ENCODE measurements at places on chromosomes 1 and 21.
A peak's percentile ranks its signal among the peaks of the same experiment; 100 is the strongest.

- no peak for DNase-seq
These were observed 3.3 kb downstream of the CASZ1 start for GRCh38 chr1:10793129-10793651.

DNA sequence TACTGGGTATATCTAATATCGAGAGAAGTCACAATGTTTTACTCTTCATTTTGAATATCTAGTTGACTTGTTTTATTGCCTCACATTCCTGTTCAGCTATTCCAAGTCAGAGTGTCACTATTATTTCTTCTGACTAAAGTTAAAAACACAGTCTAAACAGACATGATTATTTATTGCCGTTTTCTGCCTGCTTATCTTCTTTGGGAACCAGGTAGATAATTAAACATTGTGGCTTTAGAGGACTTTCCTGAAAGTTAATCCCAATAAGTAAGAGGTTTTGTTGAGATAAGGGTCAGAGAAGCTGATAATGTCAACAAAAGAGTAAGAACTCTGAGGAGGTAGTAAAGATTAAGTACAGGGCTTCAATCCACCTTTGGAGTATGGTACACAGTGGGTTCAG, 53.8 kb downstream of the PCNX2 start:
- DNase-seq = no peak

DNA sequence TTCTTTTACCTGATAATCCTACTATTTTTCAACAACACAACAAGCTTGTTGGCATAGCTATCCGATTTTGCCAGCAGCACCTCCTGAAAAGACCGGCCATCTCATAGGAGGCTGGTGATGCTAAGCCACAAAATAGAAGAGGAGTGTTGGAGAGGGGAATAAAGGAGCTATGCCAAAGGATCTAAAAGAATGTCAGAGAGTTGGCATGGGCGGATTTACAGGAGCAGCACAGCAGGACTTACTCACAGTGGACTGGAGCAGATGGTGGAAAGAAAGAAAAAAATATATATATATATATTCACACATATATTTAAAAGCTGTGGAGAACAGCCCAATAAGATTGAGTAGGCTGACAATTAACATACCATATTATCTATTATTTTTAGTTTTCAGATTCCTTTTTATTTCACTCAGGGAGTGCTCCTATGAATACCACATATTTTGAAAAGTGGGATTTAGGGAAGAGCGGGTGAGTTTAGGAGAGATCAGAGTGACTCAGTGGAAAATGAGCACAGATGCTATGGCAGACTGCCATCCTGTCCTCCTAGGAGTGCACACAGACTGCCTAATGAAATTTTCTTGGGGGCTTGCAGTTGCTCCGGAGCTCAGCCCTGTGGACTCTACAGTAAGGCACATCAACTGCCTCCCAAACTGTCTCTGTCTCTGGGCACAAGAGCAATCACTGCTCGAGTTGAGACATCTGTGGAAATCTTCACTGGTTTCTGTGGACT, 394.4 kb upstream of the CHRM3 start:
- no peak for DNase-seq

DNA sequence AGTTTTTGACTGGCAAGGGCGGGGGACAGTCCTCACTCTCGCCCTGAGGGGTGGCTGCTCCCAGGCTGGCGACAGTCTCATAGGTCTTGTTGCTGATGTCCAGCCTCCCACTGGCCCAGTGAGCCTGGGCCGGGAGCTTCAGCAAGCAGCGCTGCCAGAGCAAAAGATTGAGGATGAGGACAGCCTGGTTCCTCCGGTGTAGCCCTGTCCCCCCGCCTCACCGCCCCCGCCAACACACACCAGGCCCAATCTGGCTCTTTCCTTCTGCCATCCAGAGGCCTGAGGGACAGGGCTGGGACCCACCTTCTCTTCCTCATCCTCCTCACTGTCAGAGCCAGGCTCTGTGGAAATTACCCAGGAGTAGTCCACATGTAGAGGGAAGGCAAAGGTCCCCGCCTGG, 8.6 kb upstream of the TCEA3 start:
- no peak for DNase-seq

- no peak for DNase-seq
These were observed 7.6 kb upstream of the HJV start for GRCh38 chr1:146029117-146029516.

DNA sequence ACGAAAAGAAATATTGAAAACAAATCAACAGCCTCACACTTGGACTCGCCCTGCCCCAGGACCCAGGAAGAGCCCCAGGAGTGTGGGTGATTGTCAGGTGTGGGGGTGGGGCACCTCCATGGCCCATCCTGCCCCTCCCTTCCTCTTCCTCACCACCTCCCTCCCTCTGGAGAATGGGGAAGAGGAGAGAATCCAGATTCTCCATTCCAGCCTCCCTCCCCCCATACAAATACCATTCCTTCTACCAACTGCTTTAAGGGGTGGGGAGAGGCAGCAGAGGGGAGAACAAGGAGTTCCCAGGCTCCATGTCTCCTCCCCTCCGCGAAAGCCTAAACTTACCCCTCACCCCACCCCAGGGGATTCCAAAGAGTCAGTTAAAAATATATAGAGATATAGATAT, 36.7 kb downstream of the MEF2D start:
- no peak for DNase-seq

- DNase-seq = no peak
These were observed 262.5 kb downstream of the GRIK3 start for GRCh38 chr1:36771660-36772284.

- DNase-seq = no peak
These were observed 466.5 kb downstream of the PCP4 start for GRCh38 chr21:40333731-40334130.

- DNase-seq = no peak
These were observed 14.9 kb downstream of the STX12 start for GRCh38 chr1:27787895-27788294.

DNA sequence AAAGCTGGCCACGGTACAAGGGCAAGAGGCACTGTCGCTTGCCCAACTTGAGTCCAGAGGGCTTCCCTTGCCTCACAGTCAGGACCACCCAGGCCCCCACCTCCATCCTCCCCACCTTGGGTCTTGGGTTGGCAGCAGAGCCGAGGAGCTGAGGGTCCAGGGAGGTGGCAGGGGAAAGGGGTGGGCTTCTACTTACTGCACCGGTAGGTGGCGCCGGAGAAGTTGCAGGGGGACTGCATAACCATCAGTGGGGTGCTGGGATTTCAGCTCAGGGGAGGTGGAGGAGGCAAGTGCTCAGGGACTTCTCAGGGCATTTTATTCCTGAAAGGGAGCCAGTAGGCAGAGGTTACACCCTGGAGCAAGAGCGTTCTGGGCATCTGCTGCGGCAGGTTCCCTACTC, 44.0 kb downstream of the TRIM62 start:
- peak; percentile 4 for DNase-seq

GRCh38 chr1:46464013-46464548, 25.6 kb upstream of the DMBX1 start:
- no peak for DNase-seq

DNA sequence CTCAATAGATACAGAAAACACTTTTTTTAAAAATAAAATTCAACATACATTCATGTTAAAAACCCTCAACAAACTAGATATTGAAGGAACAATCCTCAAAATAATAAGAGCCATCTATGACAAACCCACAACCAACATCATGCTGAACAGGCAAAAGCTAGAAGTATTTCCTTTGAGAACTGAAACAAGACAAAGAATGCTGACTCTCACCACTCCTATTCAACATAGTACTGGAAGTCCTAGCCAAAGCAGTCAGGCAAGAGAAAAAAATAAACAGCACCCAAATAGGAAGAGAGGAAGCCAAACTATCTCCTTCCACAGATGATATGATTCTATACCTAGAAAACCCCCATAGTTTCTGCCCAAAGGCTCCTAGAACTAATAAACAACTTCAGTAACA, 46.2 kb upstream of the IVNS1ABP start:
- DNase-seq = no peak

DNA sequence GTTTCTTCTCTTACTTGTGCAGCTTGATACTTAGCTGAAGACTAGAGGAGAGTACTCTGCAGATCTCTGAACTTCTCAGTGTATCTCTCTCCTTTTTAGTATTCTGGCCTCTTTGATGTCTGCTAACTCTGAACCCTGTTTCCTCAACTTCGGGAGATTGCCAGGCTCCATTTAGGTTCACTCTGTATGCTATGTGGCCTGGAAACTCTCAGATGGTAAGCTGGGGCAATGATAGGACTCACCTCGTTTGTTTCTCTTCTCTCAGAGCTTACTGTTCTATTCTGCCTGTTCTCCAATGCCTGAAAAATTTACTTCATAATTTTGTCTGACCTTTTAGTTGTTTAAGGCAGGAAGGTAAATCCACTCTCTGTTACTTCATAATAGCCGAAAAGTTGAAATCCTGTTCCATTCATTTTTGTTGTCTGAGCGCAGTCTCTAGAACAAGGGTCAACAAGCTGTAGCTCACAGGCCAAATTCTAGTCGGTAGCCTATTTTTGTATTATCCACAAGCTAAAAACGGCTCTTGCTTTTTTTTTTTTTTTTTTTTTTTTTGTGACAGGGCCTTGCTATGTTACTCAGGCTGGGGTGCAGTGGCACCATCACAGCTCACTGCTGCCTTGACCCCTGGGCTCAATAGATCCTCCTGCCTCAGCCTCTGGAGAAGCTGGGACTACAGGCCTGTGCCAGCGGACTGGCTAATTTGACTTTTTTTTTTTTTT, 33.3 kb downstream of the ZMYM4 start:
- no peak for DNase-seq

- no peak for DNase-seq
These were observed 31.1 kb downstream of the PIGP start for GRCh38 chr21:37041706-37042271.

- peak; percentile 77 for DNase-seq
These were observed 7.6 kb downstream of the EFNA3 start for GRCh38 chr1:155086128-155086741.

DNA sequence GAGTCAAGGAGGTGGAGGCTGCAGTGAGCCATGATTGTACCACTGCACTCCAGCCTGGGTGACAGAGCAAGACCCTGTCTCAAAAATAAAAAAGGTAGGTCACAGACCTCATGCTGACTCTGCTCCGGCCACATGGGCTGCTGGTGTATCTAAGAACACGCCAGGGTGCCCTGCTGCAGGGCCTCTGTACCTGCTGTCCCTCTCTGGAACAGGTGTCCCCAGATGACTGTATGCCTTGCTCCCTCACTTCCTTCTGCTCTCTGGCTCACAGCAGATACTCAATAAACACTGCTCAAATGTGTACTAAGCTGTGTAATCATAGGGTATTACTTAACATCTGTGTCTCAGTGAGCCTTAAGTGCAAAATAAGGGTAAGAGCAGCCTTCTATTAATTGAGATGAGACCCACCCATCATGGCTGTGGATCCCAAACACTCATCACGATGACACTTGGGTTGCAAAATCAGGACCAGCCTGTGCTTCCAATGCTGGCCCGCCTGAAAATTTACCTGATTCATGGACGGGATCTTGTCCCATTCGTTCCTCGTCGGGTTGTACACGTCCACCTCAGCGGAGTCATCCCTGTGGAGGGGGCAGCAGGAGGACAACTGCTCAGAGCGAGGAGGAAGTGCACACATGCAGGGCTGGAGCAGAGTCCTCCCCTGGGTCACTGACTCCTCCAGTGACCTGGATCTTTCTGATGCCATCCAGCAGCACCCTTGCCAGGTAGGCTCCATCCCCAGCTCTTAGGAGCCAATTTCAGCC, 7.5 kb downstream of the KLHL21 start:
- DNase-seq = no peak

DNA sequence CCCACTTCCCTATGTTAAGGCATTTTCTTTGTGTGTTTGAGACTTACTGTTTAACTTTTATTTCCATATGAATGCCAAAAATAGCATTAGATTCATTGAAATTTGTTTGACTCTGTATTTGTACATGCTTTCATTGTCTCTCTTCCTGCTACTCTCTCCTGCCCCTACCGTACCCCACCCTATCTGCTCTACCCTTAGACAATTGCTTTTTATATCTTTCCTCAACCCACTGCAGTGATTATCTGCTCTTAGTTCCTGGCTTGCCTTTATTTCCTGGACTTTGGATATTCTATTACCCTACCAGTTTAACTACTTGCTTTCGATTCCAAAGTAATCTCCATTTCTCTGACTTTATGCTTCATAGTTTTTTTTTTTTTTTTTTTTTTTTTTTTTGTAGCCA, 10.5 kb downstream of the RAVER2 start:
- DNase-seq = no peak

DNA sequence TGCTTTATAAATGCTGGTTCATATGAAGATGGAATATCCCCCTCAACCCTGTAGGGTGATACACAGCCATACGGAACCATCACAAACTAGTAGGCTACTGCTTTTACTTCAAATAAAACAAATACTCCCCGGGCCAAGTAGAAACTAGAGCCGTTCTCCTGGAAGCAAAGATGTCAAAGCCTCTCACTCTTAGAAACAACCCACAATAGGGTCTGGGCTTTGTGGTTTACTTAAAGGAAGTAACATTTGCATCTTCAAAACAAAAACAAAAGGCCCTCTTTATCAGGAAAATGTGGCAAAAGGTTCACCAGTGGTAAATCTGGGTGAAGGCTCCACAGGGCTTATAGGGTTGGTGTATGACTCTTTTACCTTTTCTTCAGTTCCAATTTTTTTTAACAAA, 49.8 kb downstream of the HLCS start:
- DNase-seq = no peak

DNA sequence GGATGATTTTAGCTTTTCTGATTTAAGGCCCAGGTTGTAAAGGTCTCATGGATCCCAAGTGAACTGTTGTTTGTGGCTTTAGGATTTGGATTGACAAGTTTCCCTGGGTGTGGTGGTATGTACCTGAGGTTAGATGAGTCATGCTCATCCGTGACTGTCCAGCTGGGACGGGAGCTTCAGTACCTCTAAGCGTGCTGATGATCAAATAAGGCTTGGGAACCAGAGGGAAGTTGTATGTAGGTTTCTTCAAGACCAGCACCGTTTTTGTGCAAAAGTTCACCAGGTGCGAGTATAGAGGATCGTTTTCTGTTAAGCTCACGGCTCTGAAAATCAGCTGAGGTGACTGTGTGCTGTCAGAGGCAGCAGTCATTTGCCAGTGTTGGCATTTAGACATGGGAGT, 19.8 kb downstream of the PLA2G2E start:
- DNase-seq = no peak

GRCh38 chr1:118201524-118201923, 16.5 kb upstream of the SPAG17 start:
- DNase-seq = no peak

DNA sequence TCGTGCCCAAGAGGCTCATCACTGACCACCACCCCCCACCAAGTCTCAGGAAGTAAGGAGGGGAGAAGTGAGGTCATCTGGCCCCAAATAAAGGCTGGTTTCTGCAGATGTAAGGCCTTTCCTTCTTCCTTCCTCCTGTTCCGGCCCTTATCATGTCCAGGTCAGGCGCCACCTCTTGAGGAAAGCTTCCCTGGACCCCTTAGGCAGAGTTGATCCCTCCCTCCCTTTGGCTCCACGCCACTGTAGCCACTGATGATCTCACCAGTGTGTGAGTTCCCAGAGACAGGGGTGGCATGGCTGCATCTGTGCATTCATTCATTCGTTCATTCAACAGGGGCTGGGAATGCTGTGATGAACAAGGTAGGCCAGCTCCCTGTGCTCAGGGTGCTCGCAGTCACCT, 59.2 kb downstream of the TAS1R2 start:
- DNase-seq = no peak

DNA sequence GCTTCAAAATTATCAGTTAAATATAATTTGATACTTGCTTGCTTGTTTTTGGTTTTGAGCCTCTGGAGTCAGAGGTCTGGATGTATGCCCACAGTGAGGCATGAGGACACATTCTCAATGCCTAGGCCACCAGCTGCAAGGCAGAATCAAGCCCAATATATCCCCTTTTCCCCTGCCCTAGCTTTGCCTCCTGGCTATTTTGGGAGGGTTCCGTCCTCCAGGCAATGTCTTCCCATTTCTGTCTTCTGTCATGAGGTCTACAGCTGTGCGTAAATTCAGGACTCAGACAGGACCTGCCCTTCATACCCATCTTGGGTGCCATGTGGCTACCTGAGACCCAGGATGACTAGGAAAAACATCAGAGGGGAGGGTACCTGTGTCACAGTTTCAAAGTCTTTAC, 19.2 kb downstream of the NRDC start:
- DNase-seq = no peak
